ENCODE measurements at places on chromosomes 12 and 14.

- DNase-seq, result no peak
Measured at GRCh38 chr12:103529306-103529705, 33.5 kb upstream of the C12orf42 start.

GRCh38 chr12:84553331-84554117, 359.1 kb downstream of the SLC6A15 start:
- no peak for DNase-seq

- no peak for DNase-seq
Measured at GRCh38 chr14:81172881-81173280, 47.9 kb downstream of the GTF2A1 start.

DNA sequence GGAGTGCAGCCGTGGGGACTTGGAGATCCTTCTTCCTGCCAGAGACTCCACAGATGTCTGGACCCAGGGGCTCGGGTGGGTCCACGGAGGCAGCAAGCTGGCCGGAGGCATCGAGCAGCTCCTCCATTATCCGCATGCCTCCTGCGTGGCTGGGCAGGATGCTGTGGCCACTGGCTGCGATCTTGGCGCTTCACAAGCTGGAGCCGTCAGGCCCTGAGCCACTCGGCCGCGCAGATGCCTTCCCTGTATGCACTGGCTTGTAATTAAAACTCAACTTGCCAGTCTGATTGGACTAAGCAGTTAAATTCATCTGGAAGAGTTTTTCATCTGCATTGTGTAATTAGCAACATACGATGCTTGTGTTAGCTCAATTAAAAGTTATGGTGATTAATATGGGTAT, 151.5 kb downstream of the AACS start:
- no peak for DNase-seq

DNA sequence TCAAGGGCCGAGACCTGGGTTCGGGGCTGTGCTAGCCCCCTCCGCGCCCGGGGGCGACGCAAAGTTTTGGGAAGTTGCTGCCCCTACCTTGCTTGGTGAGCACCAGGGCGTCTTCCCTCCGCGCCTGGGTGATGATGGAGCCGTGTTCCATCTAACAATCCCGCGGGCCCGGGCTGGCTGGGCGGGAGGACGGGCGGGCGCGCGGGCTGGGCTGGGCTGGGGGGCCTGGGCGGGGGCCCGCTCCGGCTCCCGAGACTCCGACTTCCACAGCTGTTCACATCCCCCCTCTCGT, 298 bp downstream of the CTDSP2 start:
- DNase-seq, result no peak

- no peak for DNase-seq
Measured at GRCh38 chr14:75223664-75224154, 47.3 kb upstream of the TMED10 start.

DNA sequence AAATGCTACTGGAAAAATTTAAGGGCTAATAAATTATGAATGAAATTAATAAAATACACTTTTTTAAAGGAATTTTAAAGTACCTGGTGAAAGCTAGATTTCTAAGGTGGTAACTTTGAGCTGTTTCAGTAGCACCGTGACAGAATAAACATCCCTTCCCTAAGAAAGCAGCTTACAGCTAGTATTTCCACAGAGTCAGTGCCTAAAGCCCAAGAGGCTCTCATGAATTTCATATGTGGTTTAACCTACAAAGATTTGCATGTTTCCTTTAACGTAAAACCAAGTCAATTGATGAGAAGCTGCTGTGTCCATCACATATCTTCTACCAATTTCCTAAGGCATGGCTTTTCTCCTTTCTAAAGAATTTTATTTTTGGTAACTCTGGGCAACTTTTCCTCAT, 56.8 kb downstream of the IFNG start:
- no peak for DNase-seq

GRCh38 chr12:13799574-13799973, 181.8 kb downstream of the GRIN2B start:
- DNase-seq, result no peak

GRCh38 chr12:63958876-63959580, 114.5 kb downstream of the SRGAP1 start:
- DNase-seq, result no peak

GRCh38 chr14:68806526-68807147, 13.8 kb upstream of the ZFP36L1 start:
- no peak for DNase-seq

DNA sequence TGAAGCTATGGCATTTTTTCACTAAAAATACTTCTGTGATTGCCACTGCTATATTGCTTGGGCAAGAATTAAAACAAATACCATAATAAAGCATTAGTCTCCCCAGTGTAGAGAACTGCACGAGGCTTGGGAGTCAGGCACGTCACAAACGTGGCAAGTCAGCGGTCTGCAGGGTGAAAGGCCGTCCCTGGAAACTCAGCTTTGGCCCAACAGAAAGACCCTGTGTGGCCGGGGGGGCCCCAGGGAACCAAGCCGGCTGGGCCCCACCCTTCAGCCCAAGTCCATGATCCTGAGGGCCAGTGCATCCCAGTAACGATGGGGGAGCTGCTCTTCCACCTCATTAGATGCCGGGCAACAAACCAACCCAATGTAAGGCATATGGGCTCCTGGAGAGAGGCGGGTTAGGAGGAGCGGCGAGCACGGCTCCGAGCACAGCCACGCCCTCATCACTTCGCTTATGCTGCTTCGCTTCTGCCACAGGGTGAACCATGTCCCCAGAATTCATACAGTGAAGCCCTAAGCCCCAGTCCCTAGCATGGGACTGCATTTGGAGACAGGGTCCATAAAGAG, 50.9 kb upstream of the GPR68 start:
- no peak for DNase-seq

GRCh38 chr12:13030541-13031291, 13.5 kb upstream of the FAM234B start:
- no peak for DNase-seq

- DNase-seq, result no peak
Measured at GRCh38 chr14:83120187-83120586, 1586.5 kb upstream of the SEL1L start.

GRCh38 chr12:102977945-102978706, 20.7 kb downstream of the ASCL1 start:
- DNase-seq, result no peak

DNA sequence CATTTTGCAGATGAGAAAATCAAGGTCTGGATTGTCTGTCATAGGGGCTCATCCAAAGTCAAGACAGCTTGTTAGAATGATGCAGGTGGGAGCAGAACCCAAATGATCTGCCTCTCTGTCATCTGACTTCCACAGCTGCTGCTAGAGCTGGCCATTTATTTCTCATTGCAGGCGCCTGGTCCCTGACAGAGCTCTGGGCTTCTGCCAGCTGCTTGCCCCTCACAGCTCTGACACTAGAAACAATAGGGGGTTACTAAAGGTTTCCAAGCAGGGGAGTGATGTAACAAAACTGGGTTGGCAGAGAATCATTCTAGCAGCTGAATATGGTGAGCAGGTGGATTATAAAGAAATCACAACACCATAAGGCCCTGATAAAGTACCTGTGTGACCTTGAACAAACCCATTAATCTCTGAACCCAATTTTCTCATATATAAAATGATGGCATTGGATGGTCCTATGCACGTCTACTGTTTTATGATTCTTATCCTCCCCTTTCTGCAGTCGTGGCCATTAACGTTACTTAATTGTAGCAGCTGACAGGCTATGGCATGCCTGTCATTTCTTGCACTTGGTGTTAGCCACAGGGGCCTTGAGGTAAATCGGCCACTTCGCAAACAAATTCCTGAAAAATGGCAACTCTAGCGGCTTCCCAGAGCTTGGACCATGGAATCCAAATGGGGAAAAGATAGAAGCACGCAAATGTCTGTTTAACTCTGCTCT, 134.6 kb downstream of the RMST start:
- DNase-seq, result no peak

- no peak for DNase-seq
Measured at GRCh38 chr12:1855241-1855640, 34.9 kb downstream of the LRTM2 start.

GRCh38 chr12:111355201-111355925, 13.5 kb downstream of the PHETA1 start:
- DNase-seq, result no peak

- no peak for DNase-seq
Measured at GRCh38 chr12:5391653-5392052, 40.3 kb upstream of the NTF3 start.

- no peak for DNase-seq
Measured at GRCh38 chr14:97218274-97218673, 421.1 kb downstream of the VRK1 start.

GRCh38 chr12:56034586-56035332, 7.0 kb upstream of the RPS26 start:
- DNase-seq, result no peak

- DNase-seq, result no peak
Measured at GRCh38 chr12:22733756-22734155, 108.8 kb downstream of the ETNK1 start.

Data from activated CD4-positive, alpha-beta T cell treated with anti-CD3 and anti-CD28 coated beads, Interleukin-2, amount 50 U/mL, for 16 hours (primary cell).